ENCODE measurements at places on chromosomes 5 and 9.

DNA sequence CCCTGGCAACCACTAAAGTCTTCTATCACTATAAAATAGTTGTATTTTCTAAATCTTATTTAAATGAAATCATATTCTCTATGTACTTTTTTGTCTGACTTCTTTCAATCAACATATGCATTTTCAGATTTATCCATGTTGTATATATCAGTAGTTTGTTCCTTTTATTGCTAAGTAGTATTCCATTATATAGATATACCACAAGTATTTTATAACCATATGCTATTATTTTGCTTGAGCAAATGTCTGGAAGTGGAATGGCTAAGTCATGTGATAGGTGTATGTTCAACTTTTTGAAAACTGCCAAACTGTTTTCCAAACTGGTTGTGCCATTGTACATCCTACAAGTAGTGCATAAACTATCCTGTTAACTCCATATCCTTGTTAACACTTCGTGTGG lies 131.1 kb downstream of the CWC27 start:
- no peak for DNase-seq

DNA sequence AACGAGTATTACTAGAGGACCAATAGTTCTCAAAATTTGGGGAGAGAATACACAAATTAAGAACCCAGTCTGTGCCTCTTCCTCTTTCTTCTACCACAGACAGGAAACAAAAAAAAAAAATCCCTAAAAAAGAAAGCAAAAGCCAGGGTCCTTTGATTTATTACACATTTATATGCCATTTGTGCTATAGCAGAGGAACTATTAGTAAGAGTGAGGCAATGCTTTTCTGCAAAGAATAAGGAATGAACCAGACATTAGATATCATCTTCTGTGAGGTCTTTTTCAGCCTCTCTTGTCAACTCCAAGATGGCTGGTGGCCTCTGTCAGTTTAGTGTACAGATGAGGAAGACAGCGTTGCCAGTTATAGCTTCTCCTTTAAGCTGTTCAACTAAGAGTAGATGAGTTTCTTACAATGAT lies 127.6 kb downstream of the RFX3 start:
- DNase-seq: no peak

GRCh38 chr5:61160497-61160896 lies 1.8 kb downstream of the SMIM15 start:
- no peak for DNase-seq

GRCh38 chr5:130116462-130116861 lies 212.2 kb downstream of the CHSY3 start:
- DNase-seq: no peak

GRCh38 chr5:171162596-171162995 lies 146.5 kb upstream of the TLX3 start:
- DNase-seq: peak; percentile 62

DNA sequence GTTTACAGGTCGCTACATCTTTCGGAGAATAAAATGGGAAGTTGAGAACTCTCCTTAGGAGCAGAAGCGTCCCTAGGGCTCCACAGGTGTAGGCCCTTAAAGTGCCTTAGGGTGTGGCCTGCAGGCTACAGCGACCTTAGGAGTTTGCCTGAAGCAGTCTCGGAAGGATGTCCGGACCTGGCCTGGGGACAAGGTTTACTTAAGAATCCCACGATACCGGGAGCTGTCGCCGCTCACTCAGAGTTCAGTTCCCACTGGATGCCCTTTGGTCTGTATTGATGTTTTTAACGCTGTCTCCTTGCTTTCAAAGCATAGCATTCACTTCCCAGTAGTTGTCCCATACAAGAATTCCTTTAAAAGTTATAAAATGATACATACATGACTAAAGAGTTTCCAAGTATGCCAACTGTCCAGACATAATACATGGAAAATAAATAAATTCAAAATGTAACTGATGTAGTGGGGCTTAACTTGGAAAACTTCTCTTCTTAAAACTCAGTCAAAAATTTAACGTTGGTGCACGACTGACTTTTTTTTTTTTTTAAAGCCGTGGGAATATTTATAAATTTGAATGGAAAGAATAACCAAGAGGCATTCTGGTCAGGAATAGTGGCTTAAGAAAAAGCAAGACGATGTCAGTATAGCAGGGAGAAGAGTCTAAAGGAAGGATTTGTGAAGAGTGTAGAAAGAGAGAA lies 848 bp downstream of the RAD50 start:
- DNase-seq: peak; percentile 67

DNA sequence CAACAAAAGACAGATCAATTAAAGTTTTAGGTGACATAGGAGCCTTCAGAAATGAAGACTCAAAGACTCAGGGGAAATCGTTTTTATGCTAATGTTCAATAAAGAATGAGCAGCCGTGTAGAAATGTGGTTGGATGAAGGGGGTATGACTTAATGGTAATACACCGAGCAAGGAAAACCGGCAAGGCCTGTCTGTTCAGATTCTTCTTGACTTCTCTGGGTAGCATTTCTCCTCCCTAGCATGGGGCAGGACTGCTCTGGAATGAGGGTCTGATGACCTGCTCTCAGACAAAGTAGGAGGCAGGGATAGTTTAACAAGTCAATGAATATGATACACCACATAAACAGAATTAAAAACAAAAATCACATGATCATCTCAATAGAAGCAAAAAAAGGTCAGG lies 487.4 kb downstream of the ZNF608 start:
- no peak for DNase-seq

DNA sequence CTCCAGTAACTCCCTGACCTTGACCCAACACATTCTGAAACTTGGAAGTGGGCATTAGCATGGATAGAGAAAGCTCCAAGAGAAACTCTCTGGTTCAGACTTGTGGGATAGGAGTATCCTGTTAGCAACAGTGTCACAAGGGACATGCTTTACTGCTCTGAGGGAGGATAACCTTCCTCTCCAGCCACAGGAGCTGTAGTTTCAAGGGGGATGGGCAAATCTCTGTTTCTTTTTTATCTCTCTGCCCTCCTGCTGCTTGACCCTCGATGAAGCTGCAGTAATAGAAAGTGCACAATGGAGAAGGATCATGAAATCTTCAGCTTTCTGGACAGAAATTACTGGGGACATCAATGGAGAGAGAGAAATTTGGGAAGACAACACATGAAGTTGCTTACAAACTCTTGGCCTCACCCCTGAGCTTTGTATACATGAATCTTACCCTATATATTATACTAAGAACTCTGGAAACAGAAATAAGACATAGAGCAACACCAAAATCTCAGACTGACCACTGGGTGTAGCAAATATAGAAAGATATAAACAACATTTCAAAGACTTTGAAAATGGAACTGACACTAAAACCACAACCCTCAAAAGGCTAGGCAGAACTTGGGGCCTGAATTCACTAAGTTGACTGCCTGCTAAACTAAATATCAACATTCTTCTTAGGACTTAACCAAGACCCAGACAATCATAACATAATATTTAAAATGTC lies 471.0 kb upstream of the MEF2C start:
- DNase-seq: no peak

DNA sequence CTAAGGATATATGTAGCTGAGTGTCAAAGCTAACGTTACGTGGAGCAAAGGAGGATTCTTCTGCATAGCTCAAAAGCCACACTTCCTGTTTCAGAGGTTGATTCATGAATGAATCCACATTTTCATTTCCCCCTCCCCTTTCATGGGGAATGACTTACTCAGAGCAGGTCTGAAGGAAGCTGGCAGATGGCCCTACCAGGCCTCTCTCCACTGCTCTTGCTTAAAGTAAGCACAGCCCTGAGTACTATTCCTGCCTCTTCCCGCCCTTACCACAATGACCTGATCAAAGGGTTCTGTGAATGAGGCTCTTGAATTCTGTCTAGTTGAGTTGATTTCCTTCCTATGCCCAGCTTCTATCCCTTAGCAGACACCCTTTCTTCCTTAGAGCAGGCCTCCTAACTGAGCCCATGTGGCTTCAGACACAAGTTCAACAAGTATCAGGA lies 6.3 kb downstream of the IGIP start:
- peak; percentile 98 for DNase-seq

GRCh38 chr5:72464071-72464470 lies 43.1 kb downstream of the ZNF366 start:
- DNase-seq: no peak

DNA sequence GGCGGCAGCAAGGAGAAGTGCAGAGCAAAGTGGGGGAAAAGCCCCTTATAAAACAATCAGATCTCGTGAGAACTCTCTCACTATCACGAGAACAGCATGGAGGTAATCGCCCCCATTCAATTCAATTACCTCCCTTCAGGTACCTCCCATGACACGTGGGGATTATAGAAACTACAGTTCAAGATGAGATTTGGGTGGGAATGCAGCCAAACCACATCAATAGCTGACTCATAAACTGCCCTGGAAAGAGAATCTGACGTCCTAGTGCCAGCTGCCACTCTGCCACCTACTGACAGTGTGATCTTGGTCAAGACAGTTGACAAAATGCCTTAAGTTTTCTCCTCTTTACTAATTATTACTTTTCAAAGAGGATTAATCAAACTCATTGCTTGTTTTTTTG lies 128.3 kb downstream of the GPBP1 start:
- DNase-seq: peak; percentile 61
